NK-92 treated with Interleukin-12 subunit alpha and Interleukin-12 subunit beta, amount 100 ng/mL, for 24 hours (cell line): ENCODE measurements at places on chromosomes 6 and 20.

DNA sequence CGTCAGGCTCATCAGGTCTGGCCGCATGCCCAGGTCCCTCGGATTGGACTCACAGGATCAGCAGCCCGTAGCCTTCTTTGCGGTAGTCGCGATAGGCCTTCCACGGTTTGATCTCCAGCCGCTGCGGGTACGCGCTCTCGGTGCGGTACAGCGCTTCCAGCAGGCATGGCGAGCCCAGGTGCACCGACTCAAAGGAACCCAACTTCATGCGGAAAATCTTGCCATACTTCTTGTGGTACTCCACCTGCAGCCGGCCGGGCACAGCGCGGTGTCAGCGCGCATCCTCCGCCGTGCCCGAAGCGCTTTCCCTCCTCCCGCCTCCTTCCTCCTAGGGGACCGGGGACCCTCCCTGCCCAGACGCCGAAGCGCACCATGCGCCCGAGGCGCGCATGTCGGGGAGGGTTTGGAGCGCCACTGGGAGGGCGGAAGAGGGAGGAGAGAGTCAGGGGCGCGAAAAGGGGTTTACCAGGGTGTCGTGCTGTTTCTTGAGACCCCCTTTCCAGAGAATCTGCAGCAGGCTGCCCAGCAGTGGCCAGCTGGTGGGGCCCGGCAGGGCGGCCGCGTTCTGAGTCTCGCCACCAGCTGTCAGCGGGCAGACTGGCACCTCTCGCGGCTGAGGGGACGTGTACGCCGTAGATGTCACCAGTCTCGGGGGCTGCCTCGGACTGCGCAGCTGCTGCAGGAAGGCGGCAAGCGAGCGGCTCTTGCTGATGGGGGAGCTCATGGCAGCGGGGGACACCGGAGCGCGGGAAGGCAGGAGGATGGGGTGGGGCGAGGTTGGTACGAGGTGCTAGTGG is 732 bp downstream of the CYP24A1 start:
- DNase-seq = no peak

- DNase-seq = no peak
These were observed 6.6 kb upstream of the GFRA4 start for GRCh38 chr20:3669710-3670367.

GRCh38 chr20:63754008-63754407 is 14.4 kb downstream of the SLC2A4RG start:
- DNase-seq = no peak

- DNase-seq = no peak
These were observed 7.1 kb upstream of the SLC22A7 start for GRCh38 chr6:43290905-43291355.

- no peak for DNase-seq
These were observed 47.6 kb upstream of the NOTCH4 start for GRCh38 chr6:32271429-32271828.

DNA sequence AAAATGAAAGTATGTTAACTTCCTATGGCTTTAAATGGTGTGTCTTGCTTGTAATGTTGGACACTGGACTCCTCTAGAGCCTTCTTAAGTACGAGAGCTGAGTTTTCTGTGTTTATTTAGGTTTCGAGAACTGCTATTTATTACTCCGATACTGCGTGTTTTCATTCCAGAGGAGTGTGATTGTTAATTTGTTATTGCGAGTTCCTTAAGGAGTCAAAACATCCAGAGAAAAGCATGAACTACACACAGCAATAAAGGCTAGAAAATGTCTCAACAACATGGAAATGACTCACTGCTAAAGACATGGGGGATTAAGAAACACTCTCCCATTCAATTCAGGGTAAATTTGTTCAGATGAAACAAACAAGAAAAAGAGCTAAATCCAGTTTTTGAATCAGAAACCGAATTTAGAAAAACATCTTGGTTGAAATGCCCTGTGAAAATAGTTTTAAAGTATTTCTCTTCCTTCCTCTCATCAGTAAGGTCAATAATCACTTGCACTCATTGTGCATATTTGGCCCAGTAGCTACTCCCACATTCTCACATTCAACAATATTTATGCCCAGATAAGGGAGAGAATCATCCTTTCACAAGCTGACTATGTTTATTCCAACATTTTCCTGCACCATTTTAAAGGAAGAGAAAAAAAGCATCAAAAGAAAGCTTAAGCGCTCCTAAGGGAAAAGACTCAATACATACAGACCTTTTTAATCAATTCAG is 36.0 kb downstream of the ATXN1 start:
- no peak for DNase-seq

- no peak for DNase-seq
These were observed 736.9 kb downstream of the QKI start for GRCh38 chr6:164151161-164152120.
